ENCODE measurements at places on chromosomes 16 and 17. TPM values are rescaled to one million over a fixed set of nuclear protein-coding genes. Genes with fewer than 3 reads are reported as not detected.

- no peak for DNase-seq
Observed at GRCh38 chr17:43609613-43610385, 51.9 kb downstream of the MEOX1 start.

Gene SCNN1B
- not detected for total RNA-seq

DNA sequence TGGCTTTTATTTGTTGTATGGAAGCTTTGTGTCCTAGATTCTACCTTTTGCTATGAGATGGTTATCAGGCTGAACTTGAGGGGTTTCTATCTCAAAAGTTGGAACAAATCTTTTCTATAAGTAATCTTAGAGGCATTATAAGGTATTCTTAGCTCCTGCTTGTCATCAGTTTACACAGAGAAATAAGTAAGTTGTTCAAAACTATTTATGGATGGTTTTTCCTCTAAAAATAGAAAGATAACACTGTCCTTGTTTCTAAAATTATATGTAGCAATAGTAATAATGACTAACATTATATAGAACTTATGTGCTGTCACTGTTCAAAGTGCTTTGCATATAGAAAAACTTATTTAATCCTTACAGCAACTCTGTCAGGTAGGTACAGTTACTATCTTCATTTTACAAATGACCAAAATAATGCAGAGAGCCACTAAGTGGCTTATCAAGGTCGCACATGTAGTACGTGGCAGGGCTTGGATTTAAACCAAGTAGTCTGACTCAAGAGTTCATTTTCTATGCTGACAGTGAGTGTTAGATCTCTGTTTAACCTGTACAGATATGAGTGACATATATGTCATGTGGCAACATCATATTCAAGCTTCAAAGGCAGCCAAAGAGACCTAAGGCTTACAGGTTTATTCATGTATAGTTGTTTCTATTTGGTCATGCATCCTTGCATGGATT, 59.0 kb downstream of the PHKB start:
- no peak for DNase-seq

Gene CRLF3
- 54.9 TPM for total RNA-seq

- DNase-seq = no peak
Observed at GRCh38 chr17:63529711-63530556, 6.8 kb downstream of the KCNH6 start.

Gene CLEC3A
- not detected for total RNA-seq

- no peak for DNase-seq
Observed at GRCh38 chr17:50785946-50786570, 18.7 kb upstream of the ANKRD40CL start.

GRCh38 chr17:81644976-81645952, 8.3 kb downstream of the TSPAN10 start:
- no peak for DNase-seq

- no peak for DNase-seq
Observed at GRCh38 chr16:23535901-23536300, 21.2 kb downstream of the EARS2 start.

- DNase-seq = no peak
Observed at GRCh38 chr17:42275527-42276358, 448 bp downstream of the STAT5B start.

Gene PPP4C
- 131 TPM for total RNA-seq

Gene CDH13
- total RNA-seq = not detected

- no peak for DNase-seq
Observed at GRCh38 chr16:55294129-55294528, 29.9 kb upstream of the IRX6 start.

Gene TAX1BP3
- total RNA-seq = 16.4 TPM

DNA sequence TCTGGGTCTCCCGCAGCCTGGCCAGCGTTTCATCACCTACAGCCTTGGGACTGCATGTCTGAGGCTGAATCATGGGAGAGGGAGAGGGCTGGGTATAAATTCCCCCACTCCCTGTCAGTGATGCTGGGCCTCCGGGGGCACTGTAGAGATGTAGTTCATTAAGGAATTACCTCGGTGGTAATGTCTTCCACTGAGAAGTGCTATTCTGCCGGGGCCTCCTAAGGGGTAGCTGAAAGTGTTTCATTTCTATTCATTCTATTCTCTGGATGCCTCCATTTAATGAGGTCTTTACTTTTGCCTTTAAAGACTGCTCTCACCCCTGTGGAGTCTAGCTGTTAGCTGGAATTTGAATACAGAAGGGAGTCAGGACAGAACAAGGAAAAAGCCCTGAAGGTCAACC, 116.4 kb upstream of the HS3ST4 start:
- no peak for DNase-seq

GRCh38 chr16:52568983-52569690, 22.2 kb upstream of the TOX3 start:
- DNase-seq = no peak

GRCh38 chr16:66617728-66618127, 13.2 kb downstream of the CMTM3 start:
- no peak for DNase-seq

DNA sequence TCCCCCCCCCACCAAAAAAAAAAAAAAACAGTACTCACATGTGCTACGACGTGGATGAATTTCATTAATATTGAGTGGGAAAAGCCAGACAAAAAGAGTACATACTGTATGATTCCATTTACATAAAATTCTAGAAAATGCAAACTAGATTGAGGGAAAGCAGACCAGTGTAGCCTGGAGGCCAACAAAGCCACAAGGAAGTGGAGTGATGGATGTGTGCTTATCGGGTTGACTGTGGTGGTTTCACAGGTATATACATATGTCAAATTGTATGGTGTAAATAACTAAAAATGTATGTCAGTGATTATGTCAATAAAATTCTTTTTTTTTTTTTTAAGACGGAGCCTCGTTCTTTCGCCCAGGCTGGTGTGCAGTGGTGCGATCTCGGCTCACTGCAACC, 1.9 kb upstream of the PLD6 start:
- no peak for DNase-seq

GRCh38 chr17:80319999-80320344, 59.3 kb downstream of the RNF213 start:
- no peak for DNase-seq

- no peak for DNase-seq
Observed at GRCh38 chr17:8315764-8316217, 5.8 kb downstream of the ARHGEF15 start.

DNA sequence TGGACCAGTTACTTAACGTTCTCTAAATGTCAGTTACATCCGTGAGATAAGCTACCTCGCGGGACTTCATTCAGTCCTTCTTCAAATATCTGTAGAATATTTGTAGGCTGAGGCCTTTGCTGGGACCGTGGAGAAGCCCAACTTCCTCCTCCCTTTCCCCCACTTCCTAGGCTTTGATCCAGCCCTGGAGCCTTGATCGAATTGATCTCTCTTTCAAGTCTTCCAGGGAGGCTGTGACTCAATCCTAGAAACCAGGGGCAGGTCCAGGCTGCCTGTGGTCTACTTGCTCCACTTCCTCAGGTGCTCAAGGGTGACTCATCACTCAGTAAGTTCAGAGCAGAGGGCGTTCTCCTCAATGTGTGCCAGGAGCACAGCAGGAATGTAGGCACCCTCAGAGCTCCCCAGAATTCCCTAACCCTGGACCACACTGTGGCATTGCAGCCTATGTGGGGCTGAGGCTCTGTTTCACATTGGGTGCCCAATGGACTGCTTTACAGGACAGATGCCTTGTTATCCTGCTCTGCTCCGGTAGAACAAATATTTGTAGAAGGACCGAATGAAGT, 11.2 kb upstream of the CEP20 start:
- DNase-seq = no peak

DNA sequence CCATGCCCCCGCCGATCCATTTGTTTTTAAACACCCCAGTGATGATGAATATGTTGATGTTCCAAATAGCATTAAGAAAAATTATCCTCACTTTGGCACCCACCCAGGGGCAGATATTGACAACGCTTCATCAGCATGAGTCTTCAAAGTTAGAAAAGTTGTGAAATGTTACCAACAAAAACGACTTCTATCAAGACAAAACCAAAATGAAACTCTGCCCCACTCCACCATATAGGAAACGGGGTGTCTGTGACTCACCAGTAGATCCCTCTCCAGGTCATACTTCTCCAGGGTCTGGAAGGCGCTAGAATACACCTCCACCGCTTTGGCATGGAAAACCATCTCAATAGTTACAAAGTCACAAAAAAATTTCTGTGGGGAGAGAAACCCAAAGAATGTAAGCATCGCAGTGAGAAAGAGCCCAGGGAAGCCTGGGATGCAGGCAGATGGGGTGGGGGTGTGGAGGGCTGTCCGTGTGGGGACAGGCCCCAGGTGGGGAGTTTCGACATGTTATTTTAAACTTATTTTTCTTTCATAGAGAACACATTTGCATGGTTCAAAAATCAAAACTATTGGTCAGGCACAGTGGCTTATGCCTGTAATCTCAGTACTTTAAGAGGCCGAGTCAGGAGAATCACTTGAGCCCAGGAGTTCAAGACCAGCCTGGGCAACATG, 10.2 kb downstream of the CIBAR2 start:
- DNase-seq = no peak

Gene G6PC1
- total RNA-seq = not detected

GRCh38 chr17:5861854-5862253, 208.3 kb upstream of the WSCD1 start:
- DNase-seq = no peak

Gene BRIP1
- total RNA-seq = 2.5 TPM

Gene PRSS27
- total RNA-seq = 1.5 TPM

GRCh38 chr16:64952177-64952576, 169.7 kb downstream of the CDH11 start:
- DNase-seq = no peak

DNA sequence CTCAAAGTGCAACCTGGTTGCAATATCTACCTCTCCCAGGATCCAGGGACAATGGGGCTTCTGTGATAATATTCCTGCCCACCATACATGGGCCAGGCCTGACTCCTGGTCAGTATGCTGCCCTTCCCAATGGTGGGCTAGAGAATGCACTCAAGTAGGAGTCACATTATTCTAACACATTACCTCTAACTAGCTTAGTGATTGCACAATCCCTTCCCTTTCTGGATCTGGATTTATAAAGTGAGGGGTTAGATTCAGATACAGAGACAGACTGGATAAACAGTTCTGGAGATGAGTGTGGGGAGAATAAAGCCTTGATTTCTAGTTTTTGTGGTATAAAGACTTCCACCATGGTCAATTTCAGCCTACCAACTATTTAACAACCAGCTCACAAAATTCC, 33.0 kb downstream of the LYRM1 start:
- DNase-seq = no peak

GRCh38 chr17:19392303-19392702, 5.3 kb upstream of the MFAP4 start:
- DNase-seq = no peak

DNA sequence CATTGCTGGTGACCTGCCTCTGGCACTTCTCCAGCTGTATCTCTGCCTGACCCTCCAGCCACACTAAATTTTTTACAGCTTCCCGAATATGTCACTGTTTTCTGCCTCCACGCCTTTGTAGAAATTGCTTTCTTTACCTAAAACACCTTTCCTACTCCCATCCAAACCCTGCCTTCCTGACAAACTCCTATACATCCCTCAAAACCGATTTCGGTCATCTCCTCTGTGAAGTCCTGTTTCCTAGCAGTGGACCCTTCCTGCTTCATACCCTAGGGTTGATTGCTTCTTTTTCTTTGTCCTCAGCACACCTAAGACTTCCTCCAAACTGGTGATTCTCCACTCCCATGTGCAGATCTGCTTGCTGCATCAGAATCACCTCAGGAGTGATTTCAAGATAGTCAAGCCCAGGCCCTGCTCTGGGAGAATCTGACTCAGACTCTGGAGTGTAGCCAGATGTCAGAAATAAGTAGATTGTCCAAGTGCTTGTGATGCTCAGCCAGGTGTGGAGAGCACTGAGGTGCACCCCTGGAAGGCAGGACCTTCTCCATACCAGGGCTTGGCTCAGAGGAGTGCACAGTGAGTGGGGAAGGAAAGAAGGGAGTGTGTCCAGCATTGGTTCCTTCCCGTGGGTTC, 184.2 kb downstream of the COPRS start:
- no peak for DNase-seq

GRCh38 chr17:67211742-67212141, 33.3 kb downstream of the HELZ start:
- DNase-seq = no peak

- DNase-seq = no peak
Observed at GRCh38 chr17:57011491-57012015, 33.6 kb downstream of the SCPEP1 start.

Gene TIMP2
- total RNA-seq = 3.5 TPM

Gene TMIGD1
- not detected for total RNA-seq

DNA sequence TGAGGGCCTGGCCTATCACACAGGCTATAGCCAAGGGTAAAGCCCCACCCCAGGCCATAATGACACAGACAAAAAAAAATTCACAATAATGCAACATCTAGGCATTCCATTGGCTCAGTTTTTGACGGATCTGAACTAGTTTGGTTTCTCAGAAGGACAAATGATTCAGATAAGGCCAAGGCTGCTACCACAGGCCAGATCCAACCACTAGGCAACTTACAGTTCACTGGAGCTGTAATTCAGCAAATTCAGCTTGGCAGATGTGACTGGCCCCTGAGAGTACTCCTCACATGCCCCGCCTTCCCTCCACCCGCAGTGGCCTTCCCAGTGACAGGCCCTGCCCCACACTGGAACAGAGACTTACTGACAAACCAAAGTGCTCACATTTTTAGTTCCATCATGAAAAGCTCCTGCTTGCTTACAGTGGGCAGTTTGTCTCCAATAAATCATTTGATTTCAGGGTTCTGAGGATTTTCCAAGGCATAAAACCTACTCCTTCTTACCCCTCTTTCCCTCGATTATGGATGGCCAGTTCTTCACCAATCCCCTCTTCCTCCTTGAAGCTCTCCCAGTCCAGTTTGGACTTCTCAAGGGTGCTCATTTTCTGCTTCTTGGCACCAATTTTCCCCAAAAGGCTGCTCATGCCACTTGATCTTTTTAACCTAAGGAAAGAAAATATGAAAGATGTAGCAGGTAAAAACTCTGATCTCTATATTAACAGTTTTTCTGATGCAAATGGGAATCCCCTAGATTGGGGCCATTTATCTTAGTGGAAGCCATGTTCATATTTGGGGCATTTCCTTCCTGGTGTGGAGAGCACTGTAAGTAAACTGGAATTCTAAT, 53.3 kb upstream of the BCAR1 start:
- no peak for DNase-seq

Gene CPHXL2
- total RNA-seq = not detected

DNA sequence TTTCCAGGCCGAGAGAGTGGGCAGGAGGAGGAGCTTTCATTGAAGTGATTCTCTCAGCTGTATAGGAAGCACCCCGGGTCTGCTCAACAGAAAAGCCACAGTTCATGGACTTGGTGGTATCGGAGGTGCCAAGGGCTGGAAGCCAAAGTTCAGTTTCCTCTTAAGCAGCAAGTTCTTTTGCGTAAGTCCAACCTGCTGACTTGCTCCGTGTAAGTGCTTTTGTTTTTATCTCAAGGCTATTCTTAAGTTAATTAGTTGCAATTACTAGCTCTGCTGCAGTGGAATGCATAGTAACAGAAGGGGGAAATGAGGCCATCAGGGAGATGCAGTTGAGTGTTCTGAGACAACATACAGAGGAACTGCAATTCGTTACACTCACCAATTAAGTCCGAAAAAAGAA, 44.6 kb downstream of the SMIM36 start:
- no peak for DNase-seq

Measured in activated B cell treated with CpG ODN at 0.5 μM for 24 hours (primary cell).